ENCODE measurements at places on chromosomes 3 and 15. TPM values are rescaled to one million over a fixed set of nuclear protein-coding genes. Genes with fewer than 3 reads are reported as not detected.

GRCh38 chr3:15892311-15893227 is 94.8 kb upstream of the ANKRD28 start:
- DNase-seq, result no peak

DNA sequence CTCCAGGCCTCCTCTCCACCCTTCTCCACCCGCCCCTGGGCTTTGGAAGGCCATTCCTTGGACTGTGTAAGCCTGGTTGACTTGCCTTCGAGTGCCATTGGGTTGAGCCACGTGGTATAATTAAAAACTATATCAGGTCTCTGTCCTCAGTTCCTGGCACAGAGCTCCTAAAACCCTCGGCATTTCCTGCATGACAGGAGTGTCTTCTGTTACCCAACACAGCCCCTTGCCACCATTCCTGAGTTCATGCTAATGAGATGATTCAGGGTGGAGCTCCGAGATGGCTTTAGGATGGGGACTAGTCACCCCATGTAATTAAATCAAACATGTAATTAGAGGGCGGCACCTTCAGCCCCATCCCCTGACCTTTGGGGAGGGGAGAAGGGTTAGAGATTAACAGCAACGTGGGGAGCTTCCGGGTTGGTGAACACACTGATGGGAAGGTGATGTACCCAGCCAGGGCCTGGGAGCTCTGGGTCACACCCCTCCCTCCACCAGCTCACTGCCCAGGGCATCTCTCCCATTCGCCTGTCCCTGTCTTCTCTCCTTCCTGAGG is 256.4 kb downstream of the FAM43A start:
- no peak for DNase-seq

DNA sequence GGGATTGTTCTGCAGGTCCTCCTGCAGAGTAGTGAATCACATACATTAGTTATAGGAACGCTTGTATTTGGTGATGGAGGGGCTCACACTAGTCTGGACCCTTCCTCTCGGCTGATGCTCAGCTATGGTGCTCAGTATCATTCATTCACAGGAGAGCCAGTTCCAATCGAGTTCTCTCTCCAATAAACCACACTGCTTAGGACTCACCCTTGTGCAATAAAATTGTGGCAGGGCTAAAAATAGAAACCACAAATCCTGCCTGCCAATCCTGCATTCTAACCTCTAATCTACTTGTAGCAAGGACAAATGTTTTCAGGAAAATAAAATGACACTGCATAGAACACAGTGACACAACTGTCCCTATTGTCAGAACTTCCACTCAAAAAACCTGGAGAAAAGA is 138.4 kb upstream of the TBL1XR1 start:
- DNase-seq, result no peak

The SLC6A11 gene
- total RNA-seq, result 7.3 TPM

GRCh38 chr15:62618846-62619504 is 423.6 kb upstream of the TPM1 start:
- DNase-seq, result no peak

GRCh38 chr15:28963711-28964081 is 77.9 kb downstream of the APBA2 start:
- no peak for DNase-seq

The LDHAL6B gene
- not detected for total RNA-seq

- DNase-seq, result no peak
Observed at GRCh38 chr15:87967951-87968350, 288.6 kb downstream of the NTRK3 start.

DNA sequence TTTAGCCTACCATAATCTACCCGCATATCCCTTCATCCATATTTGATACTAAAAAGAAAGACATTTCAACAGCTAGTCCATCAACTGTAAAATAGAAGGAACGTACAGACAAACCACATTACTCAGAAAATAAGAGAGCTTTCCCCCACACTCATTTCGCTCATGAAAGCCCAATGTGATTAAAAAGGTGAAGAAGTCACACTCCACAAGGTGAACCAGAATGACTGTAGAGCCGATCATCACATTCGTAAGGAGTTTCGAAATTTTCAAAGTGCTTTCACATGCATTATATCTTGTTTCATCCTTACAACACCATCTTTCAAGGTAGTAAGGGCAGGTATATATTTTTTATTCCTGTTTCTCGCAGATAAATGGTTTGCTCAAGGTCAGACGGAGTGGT is 225.3 kb downstream of the FOXP1 start:
- no peak for DNase-seq

The ZNF80 gene
- not detected for total RNA-seq

DNA sequence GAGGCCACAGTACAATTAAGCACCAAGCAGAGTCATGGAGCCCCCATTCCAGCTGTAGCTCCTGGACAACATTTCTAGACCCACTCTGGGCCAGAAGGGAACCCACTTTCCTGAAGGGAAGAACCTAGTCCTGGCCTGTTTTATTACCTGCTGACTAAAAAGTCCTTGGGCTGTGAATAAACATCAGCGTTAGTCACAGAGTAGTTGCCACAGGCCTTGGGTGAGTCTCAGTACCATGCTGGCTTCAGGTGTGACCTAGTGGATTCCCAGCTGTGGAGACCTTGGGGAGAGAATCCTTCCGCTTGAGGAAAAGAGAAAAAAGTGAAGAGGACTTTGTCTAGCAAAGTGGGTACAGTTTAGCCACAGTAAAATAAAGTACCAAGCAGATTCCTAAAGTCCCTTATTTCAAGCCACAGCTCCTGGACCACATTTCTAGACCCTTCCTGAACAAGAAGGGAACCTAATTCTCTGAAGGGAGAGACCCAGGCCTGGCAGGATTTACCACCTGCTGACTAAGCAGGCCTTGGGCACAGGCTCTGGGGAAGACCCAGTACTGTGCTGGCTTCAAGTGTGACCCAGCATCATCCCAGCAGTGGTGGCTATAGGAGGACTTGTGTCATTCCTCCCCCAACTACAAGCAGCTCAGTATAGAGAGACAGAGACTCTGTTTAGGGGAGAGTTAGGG is 118.3 kb upstream of the KCNH8 start:
- DNase-seq, result no peak

- DNase-seq, result no peak
Observed at GRCh38 chr3:44883999-44884431, 9.6 kb downstream of the TGM4 start.

The COX17 gene
- 32.0 TPM for total RNA-seq

DNA sequence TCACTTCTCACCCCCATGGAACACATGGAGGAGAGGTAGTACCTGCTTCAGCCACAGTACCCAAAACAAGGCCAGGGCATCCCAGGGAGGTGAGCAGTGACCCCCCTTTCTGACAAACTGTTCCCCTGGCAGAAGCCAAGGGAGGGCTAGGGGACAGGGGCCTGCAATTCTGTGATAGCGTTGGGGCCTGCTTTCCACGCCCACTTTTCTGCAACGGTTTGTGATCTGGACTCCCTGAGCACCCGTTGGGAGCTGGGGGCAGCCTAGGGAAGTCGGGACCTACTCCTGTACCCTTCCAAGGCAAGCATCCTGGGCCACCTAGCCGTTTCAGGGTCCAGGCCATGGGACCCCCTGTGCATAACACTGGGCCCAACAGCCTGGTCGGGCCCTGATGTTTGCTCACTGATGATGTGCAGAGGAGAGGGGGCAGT is 996 bp upstream of the DNAJA4 start:
- DNase-seq, result no peak

The SLC6A20 gene
- total RNA-seq, result 1.5 TPM

GRCh38 chr15:63109920-63110319 is 11.7 kb upstream of the LACTB start:
- no peak for DNase-seq

The GP9 gene
- total RNA-seq, result not detected

The CIDEC gene
- 1.6 TPM for total RNA-seq

- no peak for DNase-seq
Observed at GRCh38 chr3:4746241-4746958, 232.8 kb upstream of the BHLHE40 start.

DNA sequence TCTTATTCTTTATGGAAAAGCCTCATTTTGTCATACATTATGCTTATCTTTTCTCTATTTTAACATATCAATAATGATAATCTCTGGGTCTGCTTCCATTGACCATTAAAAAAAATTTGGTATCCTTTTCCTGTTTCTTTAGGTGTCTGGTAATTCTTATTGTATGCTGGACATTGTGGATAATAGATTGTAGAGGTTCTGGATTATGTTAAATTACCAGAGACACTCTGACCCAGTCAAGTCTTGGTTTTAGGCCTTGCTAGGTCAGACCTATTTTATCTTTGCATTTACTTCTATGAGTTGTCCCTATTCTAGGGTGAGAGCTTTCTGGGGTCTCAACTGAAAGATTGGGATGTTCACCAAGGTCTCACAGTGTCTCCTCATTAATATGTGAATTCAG is 9.3 kb downstream of the MOBP start:
- DNase-seq, result no peak

The LSAMP gene
- 64.9 TPM for total RNA-seq

The LMLN gene
- total RNA-seq, result 10.8 TPM

The CCR3 gene
- 0.14 TPM for total RNA-seq

The GADL1 gene
- total RNA-seq, result 1.9 TPM

The RAB6B gene
- total RNA-seq, result 21.2 TPM

DNA sequence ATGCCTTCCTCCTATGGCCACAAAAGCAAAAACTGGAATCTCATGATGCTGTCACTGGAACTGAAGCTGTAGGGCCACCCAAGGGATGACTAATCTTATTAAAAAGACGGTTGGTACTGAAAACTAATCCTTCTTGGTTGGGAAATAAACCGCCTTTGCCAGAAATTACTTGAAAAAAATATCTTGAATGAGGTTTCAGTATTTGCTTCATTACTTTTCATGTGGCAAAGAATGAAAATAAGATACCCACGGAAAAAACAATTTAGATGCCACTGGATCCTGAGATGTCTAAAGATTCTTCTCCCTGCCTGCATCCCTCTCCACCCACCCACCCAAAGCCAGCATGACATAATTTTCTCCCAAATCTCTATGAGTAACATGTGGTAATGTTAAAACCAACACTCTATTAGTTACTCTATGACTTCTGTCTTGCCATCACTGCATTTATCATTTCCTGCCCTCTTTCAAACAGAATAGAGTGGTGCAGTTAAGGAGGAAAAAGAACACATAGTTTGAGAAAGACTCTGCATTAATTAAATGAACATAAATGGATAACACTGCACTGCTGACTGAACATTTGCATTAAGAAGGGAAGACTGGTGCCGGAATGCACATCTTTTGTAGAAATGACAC is 111.8 kb upstream of the DPH6 start:
- no peak for DNase-seq

DNA sequence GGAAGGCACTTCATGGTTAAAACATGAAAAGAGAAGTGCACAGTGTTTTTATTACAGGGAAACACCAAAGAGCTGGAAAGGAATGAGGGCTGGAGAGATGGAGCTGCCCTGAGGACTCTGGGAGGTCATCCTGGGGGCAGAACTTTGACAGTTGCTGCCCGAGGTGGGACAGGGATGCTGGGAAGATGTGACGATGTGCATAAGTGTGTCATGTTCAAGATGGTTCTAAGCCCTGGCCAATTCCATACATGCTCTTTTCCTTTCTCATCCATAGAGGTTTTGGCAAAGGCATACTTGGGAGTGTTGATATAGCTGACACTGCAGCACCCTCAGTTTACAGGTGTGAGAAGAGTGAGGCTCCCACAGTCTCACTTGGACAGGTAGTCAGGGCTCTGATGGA is 23.8 kb downstream of the LPP start:
- no peak for DNase-seq

DNA sequence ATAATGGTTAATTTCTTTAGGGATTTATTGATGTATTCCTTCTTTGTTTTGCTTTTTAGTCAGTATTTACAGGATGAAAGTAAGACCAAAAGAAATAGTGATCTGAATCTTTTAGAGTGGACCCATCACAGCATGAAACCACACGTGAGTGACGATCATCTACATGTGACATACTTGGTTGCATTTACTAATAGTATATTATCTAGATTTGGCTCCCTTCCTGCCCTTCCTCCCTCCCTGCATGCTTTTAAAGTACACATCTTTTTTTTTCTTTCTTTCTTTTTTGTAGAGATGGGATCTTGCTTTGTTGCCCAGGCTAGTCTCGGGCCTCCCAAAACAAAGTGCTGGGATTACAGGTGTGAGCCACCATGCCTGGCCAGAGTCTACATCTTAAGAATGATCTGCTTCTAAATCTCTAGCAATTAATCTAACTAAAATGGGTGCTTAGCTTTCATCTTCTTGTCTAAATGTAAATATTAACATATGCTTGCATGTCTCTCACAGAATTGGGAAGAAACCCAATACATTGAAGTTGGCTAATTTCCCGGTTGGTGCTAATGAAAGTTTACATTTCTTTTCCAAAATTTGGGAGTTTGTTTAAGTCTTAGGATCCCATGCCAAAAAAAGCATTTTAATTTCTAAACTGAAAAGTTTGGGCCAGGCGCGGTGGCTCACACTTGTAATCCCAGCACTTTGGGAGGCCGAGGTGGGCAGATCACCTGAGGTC is 38.0 kb downstream of the SENP2 start:
- no peak for DNase-seq

Measured in type B pancreatic cell (in vitro differentiated cells).